Activated T-helper 1 cell treated with Interleukin-2 at 50 U/mL for 16 hours (primary cell): ENCODE measurements at places on chromosomes 11 and 22.

DNA sequence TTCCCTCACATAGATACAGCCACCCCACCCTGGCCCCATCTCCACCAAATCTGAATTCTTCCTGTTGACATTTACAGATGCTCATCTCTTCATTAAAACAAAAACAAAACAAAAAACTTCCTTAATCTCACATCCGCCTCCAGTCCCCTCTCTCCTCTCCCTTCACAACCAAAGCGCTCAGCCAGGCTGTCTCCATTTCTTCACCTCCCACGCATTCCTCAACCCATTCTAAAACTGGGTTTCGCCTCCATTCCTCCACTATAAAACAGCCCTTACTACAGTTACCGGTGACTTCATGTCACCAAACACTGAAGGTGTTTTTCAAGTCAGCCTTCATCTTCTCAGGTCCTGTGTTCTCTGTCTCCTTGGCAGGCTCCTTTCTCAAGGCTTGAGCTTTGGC lies 9.6 kb downstream of the BACE1-AS start:
- no peak for DNase-seq

DNA sequence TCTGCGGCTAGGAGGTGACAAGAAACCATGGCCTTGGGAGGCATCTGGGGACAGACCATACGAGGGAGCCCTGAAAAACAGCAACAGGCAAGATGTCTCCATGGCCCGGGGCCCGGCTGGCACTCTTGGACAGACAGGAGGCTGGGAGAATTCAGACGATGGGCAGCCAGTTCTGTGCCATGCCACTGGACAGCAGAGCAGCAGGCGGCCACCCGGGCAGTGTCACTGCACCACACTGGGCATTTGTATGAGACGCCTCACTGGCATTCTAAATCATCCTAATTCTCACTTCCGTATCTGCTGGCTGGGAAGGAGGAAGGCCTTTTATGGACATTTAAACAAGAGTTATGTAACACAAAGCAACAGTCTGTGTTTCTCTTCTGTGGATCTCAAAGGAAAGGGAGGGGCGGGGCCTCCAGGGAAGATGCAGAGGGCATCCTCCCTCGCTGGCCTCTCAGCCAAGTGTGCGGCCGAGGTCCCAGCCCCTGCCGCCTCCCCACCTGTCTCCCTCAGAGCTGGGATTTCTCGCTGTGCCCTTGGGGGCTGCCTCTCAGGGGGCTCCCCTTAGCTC lies 350.3 kb downstream of the SHANK2 start:
- no peak for DNase-seq

GRCh38 chr11:105315287-105315686 lies 175.7 kb upstream of the CARD18 start:
- DNase-seq, result no peak

DNA sequence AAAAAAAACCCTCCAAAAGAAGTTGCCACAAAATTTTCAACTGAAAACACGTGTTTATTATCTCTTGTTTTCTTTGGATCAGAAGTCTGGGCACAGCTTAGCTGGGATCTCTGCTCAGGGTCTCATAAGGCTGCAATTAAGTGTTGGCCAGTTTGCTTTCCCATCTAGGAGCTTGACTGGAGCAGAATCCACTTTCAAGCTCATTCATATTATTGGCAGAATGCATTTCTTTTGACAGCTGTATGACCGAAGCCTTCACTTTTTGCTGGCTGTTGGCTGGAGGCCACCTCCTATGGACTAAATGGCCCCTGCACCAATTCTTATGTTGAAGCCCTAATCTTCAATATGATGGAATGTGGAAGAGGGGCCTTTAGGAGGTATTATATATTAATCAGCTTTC lies 139.6 kb downstream of the DDX10 start:
- DNase-seq, result no peak

- no peak for DNase-seq
These were observed 26.3 kb downstream of the FAM118A start for GRCh38 chr22:45335854-45336522.

- DNase-seq, result no peak
These were observed 47.3 kb downstream of the PRR5L start for GRCh38 chr11:36343436-36343835.

DNA sequence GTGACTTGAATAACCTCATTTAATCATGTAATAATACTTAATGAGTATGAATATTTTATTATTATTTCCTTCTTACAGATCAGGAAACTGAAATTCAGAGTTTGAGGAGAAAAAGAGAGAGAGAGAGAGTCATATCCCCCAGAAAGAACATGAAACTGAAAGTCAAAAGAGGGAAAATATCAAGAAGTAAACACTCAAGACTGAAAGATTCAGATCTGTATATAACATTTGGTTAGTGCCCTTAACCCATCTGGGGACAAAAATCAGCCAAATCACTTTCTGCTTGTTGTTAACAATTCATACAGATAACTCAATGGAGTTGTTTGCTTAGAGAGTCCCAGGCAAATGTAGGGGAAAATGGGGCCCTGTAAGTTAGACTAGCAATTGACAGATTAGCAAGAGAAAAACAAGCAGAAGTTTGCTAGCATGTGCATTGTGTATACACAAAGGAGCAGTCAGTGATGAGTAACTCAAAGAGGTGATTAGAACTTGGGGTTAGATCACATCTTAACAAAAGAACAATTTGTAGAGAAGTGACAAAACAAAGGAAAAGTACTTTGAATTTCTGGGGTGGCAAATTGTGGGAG lies 25.9 kb upstream of the MMP13 start:
- DNase-seq, result no peak

- DNase-seq, result peak; percentile 85
These were observed 50.3 kb downstream of the CD6 start for GRCh38 chr11:61021661-61022212.

DNA sequence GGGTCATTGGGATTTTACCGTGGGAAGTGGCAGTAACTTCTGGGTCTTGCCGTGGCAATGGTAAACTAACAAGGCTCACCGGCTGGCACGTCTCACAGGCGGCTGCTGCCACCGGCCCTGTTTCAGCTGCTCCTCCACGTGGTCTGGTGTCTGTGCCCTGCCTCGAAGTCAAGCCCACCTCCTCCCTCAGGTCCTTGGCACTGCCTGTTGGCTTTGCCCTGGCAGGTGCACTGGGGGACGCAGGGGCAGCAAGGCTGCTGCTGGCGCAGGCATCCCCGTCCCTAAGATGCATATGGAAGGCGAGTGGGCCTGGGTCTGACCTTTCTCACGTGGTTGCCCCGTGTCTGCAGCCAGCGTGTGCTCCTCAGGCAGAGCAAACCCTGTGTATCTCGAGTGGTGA lies 783.6 kb downstream of the BRD1 start:
- DNase-seq, result no peak

DNA sequence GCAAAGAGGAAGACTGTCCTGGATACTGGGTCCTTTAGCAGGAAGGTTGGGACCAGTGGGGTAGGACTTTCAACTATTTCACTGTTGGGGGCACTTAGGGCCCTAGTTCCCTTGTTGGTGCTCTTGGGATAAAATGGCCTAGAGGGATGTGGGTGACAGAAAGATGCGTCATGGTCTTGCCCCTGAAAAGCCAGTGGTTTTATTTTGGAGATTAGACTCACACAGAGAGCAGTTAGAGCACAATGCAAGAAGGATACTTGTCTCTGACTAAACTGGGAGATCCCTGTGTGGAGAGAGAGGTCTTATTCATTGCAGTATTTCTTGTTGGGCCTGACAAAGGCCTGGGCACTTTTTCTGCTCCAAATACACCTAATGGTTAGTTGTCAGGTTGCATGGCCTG lies 22.6 kb upstream of the MRGPRX2 start:
- DNase-seq, result no peak

DNA sequence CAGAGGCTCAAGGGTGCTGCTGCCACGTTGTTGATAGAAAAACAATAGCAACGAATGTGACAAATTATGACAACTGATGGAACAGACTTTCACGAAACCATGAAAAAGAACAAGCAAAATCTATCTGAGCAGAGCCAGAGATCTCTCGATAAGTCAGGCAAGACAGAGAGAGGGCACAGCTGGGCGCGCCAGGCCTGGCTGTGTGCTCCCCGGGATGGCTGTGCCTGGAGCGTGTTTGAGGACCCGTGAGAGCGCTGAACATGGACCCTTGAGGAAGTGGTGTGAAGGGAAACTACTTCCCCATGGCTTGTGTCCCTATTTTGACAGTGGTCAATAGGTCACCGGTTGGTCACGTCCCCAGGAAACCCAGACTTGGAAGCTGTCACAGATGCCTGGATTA lies 83.1 kb upstream of the FGF3 start:
- no peak for DNase-seq

DNA sequence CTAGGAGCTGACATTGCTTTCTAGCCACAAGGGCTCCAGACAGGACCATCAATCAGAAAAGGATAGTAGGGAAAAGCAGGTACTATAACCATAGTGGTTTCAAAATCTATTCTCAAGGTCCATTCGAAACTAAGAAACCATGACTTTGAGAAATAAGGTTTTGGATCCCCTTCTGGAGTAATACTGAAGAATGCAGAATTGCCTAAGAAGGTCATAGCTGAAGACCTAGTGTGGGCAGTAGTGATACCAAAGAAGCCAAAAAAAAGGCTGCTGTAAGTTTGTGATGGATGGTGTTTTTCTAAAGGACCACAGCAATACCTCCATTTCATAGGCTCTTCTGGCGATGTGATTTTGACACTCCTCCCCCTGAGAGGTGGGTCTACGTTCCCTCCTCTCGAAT lies 163.1 kb downstream of the MAML2 start:
- no peak for DNase-seq

DNA sequence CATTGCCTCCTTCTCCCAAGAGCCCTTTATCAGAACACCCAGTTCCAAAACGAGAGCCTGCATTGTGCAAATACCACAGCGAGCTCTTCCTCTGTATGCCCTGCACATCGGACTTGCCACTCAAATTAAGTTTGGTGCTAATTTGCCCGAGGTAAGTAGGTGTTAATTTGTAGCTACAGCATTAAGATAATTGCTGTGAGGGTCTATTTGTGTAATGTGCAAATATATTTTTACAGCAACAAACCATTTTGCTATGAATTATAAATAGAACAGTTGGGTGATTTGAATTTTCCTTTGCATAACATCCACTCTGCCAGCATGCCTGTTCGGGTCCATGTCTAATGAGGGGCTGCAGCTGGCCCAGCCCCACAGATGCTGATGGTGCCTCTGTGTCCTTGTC lies 8.1 kb downstream of the ARHGAP8 start:
- DNase-seq, result no peak

DNA sequence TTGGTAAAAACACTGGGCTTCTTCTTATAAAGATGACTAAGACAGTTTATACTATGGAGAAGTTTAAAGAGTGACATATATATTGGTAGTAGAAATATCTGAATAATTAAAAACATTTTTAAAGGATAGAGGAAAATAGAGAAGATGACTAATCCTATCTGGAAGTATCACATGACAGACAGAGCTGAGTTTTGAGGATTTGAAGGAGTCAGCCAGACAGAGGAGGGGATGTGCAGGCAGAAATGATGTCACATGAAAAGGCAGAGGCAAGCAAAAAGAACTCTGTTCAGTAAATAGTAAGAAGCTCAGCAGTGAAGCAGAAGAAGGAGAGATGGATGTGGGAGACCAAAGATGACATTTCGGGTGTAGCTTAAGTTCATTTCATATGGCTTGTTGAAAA lies 1.6 kb downstream of the OR10A2 start:
- DNase-seq, result no peak

DNA sequence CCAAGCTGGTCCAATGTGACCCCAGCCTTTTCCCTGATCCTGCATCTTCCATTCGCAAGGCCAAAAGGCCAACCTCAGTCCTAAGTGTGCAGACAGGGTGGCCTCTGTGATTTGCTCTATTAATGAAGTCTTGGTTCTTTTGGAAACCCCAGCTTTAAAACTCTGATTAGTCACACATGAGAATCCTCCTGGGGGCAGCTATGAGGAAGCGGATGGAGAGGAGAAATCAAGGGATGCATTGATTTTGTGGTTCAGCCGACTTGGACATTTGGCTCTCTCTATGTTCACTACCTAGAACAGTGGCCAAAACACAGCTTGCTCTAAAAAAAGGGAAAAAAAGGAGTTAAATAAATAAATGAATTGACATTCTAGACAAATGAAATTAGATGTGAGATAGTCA lies 98.6 kb upstream of the USP47 start:
- no peak for DNase-seq

DNA sequence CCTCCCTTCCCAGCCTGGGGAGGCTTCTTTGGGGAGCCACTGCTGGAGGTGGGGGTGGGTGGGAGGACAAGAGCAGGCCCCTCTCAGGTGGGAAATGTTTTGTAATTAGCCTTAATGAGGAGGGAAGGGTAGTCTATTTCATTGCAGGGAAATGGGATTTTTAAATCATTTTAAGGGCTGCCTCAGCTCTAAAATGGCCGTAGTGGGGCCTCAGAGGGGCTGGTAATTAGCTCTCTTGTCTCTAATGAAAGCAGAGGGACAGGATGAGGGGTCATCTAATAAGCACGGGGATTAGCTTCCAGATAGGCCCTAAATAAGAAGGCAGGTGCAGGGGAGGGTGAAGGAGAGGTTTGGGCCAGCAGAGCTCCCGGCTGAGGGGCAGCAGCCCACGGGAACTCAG lies 46.5 kb downstream of the LMO1 start:
- DNase-seq, result no peak
